ENCODE measurements at places on chromosomes 6 and 20.

DNA sequence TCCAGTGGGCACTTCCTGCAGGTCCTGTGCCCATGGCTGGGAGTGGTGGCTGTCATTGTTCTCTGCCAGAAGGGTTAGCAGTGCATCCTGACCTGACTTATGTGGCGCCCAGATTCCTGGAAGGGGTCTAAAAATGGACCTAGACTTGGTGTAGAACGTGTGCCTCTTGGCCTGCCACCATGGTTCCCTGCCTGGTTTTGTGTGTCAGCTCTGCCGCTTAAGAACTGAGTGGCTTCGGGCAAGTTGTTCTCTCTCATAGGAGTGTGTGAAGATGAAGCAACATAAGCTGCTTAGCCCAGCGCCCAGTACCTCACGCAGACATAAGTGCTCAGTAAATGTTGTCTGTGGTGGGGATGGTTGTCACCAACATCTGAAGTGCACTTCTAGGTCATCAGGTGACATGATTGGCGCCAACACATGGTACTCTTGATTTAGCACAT is 52.1 kb downstream of the PTPN1 start:
- DNase-seq = no peak

DNA sequence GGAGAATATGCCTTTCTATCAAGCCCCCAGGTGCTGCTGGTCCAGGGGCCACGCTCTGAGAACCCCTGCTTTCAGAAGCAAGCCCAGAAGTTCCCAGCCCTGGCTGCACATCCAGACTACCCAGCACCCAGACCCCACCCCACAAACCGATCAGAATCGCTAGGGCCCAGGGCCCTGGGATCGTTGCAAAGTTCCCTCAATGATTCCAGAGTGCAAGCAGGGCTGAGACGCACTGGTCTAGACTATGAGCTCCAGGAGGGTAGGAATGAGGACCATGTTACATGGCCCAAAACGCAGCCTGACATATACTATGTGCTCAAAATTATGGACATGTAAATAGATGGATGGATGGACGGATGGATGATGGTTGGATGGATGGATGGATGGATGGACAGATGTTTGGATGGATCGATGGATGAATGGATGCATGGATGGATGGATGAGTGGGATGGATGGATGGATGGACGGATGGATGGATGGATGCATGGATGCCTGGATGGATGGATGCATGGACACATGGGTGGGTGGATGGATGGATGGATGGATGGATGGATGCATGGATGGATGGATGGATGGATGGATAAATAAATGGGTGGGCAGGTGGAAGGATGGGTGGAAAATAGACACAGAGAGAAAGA is 194.1 kb downstream of the PREX1 start:
- no peak for DNase-seq

DNA sequence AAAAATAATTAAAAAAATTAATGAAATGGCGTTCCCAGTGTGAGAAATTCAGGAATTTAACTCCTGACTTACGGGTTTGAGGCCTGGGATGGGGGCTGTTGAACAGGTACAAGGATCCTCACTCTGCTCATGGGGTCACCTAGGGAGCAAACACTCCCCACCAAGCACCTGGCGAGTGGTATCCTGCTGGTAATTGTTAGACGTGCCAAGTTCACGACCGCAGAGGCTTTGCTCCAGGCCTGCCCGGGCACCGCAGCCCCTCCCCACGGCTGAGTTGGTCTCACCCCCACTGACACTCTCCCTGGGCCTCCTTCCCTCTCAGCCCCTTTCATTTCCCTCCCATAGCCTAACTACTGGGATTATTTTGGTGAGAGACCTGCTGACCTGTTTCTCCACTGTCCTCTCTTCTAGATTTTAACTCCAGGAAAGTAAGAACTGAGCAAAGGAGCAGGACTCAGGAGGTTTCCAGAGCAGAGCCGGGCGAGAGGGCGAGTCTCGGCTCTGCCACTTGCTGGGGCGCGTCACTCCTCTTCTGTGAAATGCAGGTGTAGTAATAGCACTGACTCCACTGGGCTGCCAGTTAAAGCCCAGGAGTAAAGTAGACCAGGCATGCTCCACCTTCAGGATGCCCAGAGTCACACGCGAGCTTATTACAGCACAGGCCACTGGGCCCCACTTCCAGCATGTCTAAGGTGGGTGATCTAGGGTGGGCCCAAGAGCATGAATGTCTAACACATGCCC is 22.8 kb downstream of the BMP7 start:
- DNase-seq = no peak

DNA sequence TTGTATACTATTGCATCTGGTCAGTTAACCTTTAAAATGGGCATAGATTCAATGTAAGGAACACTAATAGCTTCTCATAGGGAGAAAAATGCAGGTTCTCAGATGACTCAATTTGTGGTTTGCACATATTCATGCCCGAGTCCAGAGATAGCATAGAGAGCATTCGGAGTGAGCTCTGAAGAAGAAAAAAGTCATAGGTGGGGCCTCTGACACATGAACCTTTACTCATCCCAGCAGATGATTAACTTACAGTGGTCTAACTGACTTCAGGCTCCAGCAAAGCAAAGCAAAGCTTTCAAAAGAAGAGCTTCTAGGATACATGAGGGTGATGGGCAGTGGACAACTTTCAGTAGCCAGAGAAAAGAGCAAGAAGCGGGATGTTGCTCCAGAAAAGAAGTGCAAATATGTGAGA is 55.3 kb upstream of the BTN3A2 start:
- no peak for DNase-seq

DNA sequence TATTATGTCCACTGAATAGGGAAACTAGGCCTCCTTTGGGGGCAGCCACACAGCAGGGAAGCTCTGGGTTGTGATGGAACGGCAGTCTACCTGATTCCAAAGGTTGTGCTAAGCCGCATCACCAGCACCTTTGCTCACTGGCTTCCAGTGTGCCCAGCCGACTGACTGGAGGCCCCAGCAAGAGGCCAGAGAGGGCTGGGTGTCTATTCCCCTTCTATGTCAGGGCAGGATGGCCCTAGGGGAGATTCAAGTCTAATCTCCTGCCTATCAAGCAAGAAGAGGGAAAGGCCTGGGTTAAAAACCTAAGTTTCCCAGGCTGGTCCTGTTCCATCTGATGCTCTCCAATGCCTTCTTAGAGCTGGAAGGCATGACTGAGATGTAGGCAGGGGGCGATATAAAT is 53.6 kb downstream of the JPH2 start:
- DNase-seq = no peak

DNA sequence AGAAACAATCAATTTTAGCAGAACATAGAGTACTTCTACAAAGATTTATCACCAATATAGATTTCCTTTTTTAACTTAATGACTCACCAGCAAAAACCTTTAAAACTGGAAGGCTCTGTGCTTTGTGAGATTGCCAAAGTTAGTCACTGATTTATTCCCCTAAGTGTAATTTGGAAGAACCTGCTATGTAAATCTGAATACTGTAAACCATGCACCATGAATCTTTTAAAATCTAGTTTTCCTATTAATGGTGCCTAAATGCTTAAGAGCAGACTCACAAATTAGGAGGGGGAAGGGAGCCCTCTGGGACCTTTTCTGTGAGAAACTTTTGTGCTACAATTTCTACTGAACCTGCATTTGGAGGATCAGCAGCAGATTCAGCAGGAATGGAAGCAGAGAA is 57.8 kb upstream of the PNRC1 start:
- DNase-seq = no peak

GRCh38 chr6:43962458-43962857 is 164.8 kb downstream of the MRPL14 start:
- no peak for DNase-seq

DNA sequence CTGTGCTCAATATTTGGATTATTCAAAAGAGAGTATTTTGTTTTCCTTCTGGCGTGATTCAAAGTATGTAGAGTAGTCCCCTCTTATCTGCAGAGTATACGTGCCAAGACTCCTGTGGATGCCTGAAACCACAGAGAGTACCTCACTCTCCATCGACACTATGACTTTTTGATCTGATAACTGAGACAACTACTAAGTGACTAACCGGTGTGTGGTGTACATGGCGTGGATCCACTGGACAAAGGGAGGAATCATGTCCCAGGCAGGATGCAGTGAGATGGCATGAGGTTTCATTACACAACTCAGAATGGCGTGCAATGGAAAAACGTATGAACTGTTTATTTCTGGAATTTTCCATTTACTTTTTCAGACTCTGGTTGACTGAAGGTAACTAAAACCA is 112.2 kb upstream of the PDE7B start:
- no peak for DNase-seq

DNA sequence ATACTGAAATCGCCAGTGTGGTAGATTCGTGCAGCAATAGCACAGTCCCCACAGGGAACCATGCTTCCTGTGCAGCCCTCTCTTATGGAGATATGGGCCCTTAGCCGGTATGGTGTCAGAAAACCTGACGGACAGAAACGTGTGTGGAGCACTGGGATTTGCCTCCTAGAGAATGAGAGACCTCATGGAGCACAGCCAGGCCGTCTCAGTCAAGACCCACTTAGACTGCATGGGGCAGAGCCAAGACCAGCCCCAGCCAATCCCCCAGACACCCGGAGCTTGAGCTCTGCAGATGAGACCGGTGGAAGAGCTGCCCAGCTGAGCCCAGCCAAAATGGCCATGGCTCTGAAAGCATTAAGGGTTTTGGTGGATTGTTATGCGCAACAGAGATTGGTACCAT is 163.7 kb downstream of the DLL1 start:
- no peak for DNase-seq

- DNase-seq = no peak
Measured at GRCh38 chr6:1575210-1576041, 34.3 kb upstream of the FOXC1 start.

All from PC-9 (cell line).